HepG2 (cell line): ENCODE measurements at places on chromosomes 6 and 20. TPM values are rescaled to one million over a fixed set of nuclear protein-coding genes. Genes with fewer than 3 reads are reported as not detected.

Gene PSORS1C1
- total RNA-seq, result 0.02 TPM in 1 of 2 replicates, not detected in the other

Gene RPP21
- 38.4 and 53.1 TPM in 2 replicates for total RNA-seq

- no peaks in the 10 kb centered on the region for H3K36me3 ChIP-seq
- DNase-seq, result no peak
- H3K27ac ChIP-seq, result no peak overlapping the region
- no peaks in the 10 kb centered on the region for H3K27me3 ChIP-seq
Measured at GRCh38 chr6:119482850-119483285, 133.3 kb upstream of the MAN1A1 start.

- H3K27me3 ChIP-seq, result peaks cover 17% of the 10 kb centered on the region; the same call in 1 of the 3 replicates
- H3K36me3 ChIP-seq, result no peaks in the 10 kb centered on the region
- H3K4me3 ChIP-seq, result no peak overlapping the region
- H3K27ac ChIP-seq, result no peak overlapping the region
- no peak for DNase-seq
- 0 out of 2 replicates have a peak, but pooled peaks cover 4% of the 10 kb centered on the region for H3K4me1 ChIP-seq
Measured at GRCh38 chr6:6699741-6700367, 111.3 kb downstream of the LY86 start.

GRCh38 chr6:37314487-37315156 is 39.2 kb upstream of the RNF8 start:
- peaks cover 30% of the 10 kb centered on the region for H3K36me3 ChIP-seq
- H3K27me3 ChIP-seq, result no peaks in the 10 kb centered on the region
- H3K27ac ChIP-seq, result no peak overlapping the region
- peak; percentile 48 for DNase-seq
- H3K4me3 ChIP-seq, result no peak overlapping the region

DNA sequence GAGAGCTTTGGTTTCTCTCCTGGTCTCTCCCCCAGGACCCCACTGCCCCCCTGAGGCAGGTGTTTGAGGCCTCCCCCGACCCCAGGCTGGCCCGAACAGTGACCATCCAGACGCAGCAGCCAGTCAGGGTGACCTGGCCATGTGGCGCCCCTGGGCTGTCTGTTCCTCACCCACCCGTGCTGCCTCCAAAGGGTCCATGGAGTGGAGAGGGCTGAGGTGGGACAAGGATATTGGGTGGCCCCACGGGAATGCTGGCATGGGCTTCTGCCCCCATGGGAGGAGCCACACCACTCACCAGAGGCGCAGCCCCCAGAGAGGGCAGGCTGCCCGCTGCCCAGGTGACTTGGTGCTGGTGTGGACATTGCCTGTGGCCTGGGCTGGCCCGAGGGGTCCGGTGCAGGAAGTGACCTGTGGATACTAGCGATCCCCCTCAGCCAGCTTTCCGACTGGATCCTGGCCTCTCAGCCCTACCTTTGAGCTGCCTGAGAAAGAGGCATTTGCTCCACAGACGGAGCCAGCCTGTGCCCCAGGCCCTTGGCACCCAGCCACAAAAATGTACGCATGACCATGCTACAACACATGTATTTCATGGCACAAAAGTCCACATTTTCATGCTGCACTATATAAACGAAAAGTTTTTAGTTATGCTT is 50.8 kb downstream of the BCAS4 start:
- H3K27ac ChIP-seq, result no peak overlapping the region
- no peaks in the 10 kb centered on the region for H3K36me3 ChIP-seq
- H3K4me1 ChIP-seq, result peaks cover 22% of the 10 kb centered on the region
- no peaks in the 10 kb centered on the region for H3K27me3 ChIP-seq
- DNase-seq, result no peak
- H3K4me3 ChIP-seq, result no peak overlapping the region

DNA sequence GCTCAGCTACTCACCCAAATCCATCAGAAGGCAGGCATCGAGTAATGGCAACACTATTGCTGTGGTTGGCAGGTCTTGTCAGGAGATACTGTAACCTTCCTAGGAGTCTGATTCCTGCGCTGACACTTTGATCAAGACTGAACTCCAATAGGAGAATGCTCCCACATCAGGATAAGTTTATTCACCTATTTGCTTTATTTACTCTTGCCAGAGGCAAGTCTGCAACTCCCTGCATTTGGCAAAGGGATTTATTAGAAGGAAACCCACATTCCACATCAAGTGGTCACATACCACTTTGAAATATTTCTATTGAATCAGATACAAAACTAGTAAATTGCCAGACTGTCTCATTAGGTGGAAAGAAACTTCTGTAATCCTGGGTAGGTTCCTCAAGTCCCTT is 43.5 kb downstream of the ZFAND3 start:
- H3K4me1 ChIP-seq, result peaks cover 5% of the 10 kb centered on the region; the same call in 1 of the 2 replicates
- no peak for DNase-seq
- H3K4me3 ChIP-seq, result no peak overlapping the region
- H3K27me3 ChIP-seq, result no peaks in the 10 kb centered on the region

DNA sequence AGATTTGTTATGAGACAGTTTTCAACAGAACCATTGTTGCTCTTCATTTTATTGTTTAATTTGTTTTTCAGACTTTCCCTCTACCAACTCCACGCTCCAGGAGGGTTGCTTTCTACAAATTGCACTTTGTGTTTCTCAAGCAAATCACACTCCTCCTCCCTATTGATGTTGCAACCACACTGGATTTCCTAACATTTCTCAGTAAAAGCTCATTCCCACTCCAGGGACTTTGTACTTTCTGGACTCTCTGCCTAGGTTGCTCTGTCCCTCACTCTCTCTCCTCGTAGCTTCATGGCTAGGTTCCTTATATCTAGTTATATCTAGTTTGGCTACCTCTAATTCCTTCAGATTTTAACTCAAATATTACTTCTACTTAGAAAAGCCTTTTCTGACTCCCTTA is 20.3 kb downstream of the PGK2 start:
- peak; percentile 86 for DNase-seq
- H3K4me3 ChIP-seq, result no peak overlapping the region
- H3K27ac ChIP-seq, result no peak overlapping the region
- H3K36me3 ChIP-seq, result no peaks in the 10 kb centered on the region

GRCh38 chr6:73011945-73012344 is 213.4 kb downstream of the KHDC1L start:
- DNase-seq, result no peak
- H3K36me3 ChIP-seq, result no peaks in the 10 kb centered on the region
- no peak overlapping the region for H3K4me3 ChIP-seq
- no peaks in the 10 kb centered on the region for H3K4me1 ChIP-seq
- H3K27me3 ChIP-seq, result no peaks in the 10 kb centered on the region
